Keratinocyte (primary cell): ENCODE measurements at places on chromosomes 4 and X. TPM values are rescaled to one million over a fixed set of nuclear protein-coding genes. Genes with fewer than 3 reads are reported as not detected.

Gene SAGE1
- not detected in 3 replicates for polyA plus RNA-seq

Gene HERC5
- polyA plus RNA-seq = 1.8 to 3.4 TPM (median 2.7 TPM) in 3 replicates

Gene CXXC4
- polyA plus RNA-seq = 0.01 TPM in 1 of 3 replicates, not detected in the others

Gene CNGA1
- polyA plus RNA-seq = 0.58 to 0.89 TPM (median 0.85 TPM) in 3 replicates

Gene KDR
- polyA plus RNA-seq = 0.03 TPM in 1 of 3 replicates, not detected in the others

Gene CSAG2
- not detected in 3 replicates for polyA plus RNA-seq

Gene LRRC66
- 0.09 to 0.28 TPM (median 0.26 TPM) in 3 replicates for polyA plus RNA-seq

Gene PHOX2B
- polyA plus RNA-seq = not detected in 3 replicates

DNA sequence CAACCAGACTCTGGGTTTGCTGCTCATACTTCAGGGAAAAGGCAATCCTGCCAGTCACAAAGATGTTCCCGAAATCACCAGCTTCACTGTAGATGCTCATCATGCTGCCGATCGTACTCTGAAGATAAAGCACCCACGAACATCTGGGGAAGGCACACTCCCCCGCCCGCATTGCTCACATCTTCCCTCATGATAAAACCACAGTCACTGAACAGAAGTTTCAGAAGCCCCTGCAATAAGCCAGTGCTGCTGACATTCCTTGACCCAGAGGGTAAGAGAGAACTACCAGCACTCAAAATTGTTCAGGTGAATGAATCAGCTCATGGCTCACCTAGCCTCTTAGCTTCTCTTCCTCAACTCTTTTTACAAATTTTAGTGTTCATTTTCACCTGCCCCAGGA lies 43.1 kb downstream of the SRPX2 start:
- no peak for DNase-seq

DNA sequence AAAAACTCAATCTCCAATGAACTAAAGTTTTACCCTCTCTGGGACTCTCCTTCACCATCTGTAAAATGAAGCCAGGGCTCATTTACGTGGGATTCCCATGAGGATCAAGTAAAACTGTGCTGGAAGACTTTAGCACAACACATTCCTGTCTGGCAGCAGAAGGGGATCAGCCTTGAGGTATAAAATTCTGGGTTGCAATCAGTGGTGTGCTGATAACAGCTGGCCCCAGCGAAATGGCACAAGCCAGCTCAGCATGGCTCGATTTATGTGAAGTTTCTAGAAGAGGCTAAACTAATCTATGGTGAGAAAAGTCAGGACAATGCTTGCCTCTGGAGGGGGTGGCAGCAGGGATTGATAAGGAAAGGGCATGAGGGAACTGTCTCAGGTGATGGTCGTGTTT lies 28.4 kb downstream of the ZNF630 start:
- no peak for DNase-seq

DNA sequence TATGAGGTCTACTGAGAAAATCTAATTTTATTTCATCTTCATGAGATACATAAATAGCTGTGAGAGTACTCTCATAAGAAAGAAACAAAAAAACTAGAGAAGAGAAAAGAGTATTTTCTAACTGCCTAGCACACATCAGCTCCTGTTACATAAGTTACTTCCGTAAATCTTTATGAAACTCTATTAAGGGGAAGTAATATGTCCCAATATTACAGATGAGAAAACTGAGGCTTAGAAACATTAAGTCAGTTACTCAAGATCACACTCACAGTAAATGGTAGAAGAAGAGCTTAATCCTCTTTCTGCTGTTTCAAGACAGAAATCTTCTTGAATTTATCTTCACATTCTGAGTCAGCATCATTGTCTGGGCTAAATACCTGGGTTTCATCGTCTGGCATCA lies 164.1 kb downstream of the DTHD1 start:
- no peak for DNase-seq

DNA sequence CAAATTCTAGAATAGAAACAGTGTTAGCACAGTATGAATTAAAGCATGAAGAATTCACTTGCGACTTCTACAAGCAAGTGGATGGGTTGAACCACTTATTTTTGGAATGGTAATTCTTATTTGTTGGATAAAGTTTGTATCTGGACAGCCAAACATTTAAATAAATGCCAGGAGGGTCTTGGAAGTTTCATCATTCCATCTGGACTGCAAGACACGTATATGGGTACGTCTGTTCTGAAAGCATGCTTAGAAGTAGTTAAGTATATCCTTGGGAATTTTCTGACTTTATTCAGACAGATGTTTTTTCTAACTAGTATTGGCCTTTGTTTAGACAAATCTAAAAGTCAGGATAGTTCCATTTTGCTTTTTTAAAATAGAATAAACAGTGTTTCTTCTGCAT lies 77.5 kb upstream of the CASK start:
- DNase-seq = no peak

- DNase-seq = no peak
Measured at GRCh38 chrX:124680287-124680686, 333.9 kb downstream of the SH2D1A start.

DNA sequence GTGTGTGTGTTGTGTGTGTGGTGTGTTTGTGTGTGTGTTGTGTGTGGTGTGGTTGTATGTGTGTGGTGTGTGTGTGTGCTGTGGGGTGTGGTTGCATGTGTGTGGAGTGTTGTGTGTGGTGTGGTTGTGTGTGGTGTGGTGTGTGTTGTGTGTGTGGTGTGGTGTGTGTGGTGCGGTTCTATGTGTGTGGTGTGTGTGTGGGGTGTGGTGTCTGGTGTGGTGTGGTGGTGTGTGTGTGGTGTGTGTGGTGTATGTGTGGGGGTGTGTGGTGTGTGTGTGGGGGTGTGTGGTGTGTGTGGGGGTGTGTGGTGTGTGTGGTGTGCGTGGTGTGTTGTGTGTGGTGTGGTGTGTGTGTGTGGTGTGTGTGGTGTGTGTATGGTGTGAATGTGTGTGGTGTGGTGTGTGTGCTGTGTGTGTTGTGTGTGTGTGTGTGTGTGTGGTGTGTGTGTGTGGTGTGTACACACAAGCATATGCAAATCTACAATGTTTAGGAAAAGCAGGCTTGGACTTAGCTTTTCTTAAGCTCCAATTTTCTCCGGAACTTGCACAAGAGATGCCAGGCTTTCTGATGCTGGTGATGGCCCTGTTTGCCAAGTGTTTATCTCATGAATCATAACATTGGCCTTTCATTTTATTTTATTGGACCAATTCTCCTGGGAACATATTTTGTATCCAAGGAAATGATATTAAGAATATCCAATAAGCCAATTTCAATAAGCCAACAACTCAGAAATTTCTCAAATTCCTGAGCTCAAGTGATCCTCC lies 148.7 kb downstream of the SPATA18 start:
- no peak for DNase-seq

GRCh38 chr4:70619288-70619687 lies 9.3 kb upstream of the ENAM start:
- no peak for DNase-seq

- no peak for DNase-seq
Measured at GRCh38 chr4:56861360-56861759, 39.9 kb upstream of the SPINK2 start.

GRCh38 chrX:45009371-45010000 lies 136.5 kb downstream of the KDM6A start:
- DNase-seq = no peak

DNA sequence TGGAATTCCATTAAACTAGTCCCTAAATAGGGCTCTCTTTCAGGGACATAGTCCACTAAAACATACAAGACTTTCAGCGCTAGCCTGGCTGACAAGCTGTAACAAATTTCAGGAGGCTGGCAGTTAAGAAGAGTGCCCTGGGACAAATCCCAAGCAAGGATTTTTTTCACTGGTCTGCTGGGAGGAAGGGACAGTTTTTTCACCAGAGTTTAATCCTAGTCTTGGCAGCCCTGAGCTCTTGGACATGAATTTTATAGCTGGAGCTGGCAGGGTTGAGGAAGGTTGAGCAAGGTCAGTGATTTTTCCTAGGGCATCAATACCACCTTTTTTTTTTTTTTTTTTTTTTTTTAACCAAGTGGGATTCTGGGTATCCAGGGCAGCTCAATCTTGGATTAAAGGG lies 184.4 kb downstream of the SH2D1A start:
- no peak for DNase-seq

DNA sequence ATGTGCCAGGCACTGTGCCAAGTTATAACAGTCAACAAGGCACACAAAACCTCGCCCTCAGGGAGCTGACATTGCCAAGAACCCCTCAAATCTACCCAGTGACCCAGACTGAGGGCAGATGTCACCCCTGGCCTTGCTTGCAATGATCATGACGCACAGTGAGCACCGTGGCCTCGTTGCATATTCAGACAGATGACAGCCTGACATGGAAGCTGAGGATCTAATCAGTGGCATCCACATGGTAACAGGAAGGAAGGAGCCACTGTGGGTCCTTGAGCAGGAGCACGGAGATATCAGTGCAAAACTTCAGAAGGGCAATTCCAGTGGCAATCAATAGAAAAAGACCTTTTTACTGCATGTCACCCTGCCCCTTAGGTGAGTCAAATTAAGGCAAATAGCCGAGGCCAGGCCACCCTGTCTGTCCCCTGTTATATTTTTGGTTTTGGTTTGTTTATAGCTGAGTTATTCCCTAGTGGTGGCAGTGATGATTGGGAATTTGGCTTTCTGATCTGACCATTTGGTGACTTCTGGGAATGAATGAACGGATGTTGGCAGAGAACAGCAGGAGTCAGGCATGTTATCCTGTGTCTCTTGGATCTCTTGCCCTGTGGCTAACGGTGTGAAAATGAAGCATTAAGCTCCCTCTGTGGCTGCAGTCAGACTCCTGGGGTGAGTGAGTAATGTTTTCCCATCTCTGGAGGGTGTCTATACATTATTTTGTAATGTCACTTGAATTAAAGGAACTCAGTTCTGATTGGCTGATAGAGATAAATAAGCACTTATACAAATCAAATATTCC lies 20.4 kb downstream of the WDR13 start:
- DNase-seq = no peak

- DNase-seq = no peak
Measured at GRCh38 chr4:81220271-81220670, 5.2 kb upstream of the PRKG2 start.

DNA sequence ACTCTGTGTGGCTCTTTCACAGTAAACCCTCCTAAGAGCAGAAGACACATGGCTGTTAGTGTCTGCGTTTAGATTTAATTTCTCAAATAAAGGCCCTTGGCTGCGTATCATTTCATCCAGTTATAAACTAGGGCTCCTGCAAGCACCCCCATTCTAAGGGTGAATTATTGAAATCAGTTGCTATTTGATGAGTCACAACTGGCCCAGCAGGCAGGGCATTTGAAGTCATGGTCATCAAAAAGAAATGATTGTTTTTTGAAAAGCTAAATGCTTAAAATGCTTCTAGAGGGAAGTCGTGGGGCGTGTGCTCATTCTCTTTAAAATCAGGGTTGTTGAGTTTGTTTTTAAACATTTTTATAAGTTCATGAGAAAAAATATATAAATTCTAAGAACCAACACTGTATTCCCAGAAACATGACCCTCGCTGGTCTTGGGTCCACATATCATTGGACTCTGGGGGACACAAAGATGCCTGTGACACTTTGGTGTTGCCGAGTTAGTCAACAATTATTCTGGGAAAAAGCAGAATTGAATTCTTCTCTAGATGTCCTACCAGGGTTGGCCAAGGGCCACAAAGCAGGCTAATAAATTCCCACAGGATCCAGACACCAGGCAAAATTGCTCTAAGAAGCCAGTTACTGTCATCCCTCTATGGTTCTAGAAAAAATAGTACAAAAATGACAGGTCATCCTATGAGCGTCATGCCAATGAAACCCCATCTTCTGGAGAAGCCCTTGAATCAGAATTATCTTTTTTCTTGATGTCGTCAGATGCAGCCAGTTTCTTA lies 99.5 kb upstream of the MYOZ2 start:
- DNase-seq = no peak

DNA sequence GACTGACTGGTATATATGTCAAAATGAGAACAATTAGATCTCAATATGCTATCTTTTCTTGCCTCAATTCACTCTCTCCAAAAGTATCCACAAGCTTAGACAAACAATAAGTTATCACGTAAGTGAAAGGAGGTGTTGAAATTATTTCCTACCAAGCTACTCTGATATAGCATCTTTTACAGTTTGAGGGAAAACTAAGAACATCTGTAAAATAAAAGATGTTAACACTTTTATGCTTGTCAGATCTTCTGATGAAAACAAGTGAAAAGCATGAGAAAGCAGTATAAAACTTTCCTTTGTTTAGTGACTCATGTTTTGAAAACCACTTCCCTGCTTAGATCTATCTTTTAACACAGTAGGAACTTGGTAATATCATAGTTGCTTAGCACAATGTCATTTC lies 8.4 kb upstream of the MAB21L2 start:
- DNase-seq = no peak

DNA sequence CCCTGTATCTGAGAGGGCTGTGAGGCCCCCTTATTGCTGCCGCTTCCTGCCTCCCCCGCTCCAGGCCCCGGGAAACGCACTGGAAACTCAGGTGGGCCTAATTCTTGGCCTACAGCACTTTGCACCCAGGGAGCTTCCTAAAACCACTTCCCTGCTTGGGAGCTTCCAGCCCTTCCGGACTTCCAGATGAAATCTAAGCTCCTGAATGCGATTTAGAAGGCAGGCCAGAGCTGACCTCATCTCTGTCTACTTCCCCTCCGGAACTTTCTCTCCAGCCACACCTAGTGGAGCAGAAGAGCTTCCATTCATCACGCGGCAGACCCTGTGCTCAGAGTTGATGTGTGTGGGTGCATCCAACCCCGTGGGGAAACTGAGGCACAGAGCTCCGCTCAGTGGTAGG lies 84.2 kb downstream of the SORCS2 start:
- no peak for DNase-seq

- DNase-seq = no peak
Measured at GRCh38 chrX:107630031-107630689, 1.9 kb downstream of the PRPS1 start.

DNA sequence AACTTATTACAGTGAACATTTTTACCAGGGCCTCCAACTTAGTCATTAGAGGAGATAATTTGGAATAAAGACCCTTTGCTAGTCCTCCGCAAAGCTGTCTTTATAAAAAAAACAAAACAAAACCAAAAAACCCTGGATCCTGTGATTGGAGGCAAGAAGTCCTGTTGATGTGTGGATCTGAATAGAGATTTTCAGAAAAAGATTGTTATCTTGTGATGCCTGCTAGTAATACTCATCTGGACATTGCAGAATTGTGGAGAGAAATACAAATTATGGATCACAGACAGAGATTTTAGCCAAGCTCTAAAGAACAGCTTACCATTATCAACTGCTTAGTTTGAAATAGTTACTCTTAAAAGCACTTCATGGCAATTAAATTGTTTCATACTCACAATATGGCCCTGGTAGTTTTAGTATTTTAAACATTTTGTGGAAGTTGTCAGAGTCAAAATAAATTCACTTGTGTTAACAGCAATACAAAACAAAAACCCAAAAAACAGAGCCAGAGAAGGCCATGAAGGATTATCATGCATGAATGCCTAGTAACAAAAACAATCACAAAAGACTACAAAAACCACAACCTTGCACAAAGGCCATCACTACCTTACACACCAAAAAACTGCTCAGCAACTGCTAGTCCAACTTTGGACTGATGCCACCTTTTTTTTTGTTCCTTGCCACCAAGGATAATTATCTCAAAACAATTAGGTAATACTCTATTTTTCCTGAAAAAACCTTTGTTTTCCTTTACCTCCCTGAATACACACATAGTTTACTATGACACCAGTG lies 514.5 kb upstream of the SLIT2 start:
- DNase-seq = no peak
